NCI-H1694 (cell line): ENCODE measurements at places on chromosomes 12 and 14.

GRCh38 chr12:53983950-53984572, 885 bp upstream of the HOXC10 start:
- DNase-seq, result no peak

- DNase-seq, result no peak
Observed at GRCh38 chr12:116861320-116861719, 19.9 kb downstream of the HRK start.

GRCh38 chr12:107277855-107278254, 184.5 kb upstream of the CRY1 start:
- DNase-seq, result no peak

DNA sequence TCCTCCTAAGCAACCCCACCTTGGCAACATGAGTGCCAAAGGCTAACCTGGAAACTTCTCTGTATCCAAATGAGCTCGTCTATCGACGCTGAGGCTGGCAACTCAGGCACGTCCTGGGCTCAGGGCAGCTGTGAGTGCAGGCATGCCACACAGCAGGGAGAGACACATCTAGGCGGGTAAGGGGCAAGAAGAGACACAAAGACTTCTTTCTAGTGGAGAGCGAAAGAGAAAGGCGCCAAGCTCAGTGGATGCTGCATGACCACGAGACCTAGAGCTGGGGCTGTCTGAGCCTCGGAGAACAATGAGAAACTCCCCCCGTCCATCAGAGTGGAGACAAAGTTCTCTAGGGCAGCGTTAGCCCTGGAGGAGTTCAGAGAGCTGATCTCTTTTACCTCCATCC, 170.4 kb downstream of the CALM1 start:
- DNase-seq, result no peak

- DNase-seq, result peak; percentile 55
Observed at GRCh38 chr12:125272383-125272933, 207.2 kb downstream of the AACS start.

DNA sequence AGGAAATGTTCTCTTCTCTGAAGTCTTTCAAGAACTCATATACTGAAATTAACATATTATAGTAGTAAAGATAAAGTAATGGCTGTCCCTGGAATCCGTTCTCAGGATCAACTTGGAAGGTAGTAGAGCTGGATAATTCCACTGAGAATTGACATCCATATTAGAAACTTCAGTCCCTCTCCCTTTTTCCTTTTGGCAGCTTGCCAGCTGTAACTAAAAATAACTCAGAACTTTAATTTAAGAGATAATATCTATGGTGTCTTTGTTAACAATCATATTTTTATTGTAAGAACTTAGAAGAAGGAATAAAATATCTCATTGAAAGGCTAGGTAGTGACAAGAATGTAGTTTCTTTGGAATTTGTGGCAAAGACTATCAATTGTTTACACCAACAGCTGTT, 61.4 kb upstream of the PLEKHA5 start:
- no peak for DNase-seq

DNA sequence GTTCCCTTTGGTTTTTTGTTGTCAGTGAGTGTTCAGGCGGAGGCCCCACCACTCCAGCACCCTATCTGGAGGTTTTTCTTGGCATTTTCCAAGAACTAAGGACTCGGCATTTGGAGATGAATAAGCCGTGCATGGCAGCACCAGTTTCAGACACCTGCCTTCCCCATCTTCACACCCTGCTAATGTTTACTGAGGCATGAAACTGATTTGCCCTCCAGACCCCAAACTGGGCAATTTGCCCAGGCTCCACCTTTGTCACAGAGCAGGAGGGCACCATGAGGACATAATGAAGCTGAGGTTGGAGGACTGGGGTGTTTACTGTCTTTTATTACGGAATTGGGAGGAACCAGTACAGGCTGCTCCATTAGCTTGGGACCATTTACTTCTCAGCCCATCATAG, 113.4 kb downstream of the LGMN start:
- DNase-seq, result peak; percentile 88

- no peak for DNase-seq
Observed at GRCh38 chr14:72629534-72629933, 264.4 kb downstream of the DPF3 start.

- DNase-seq, result no peak
Observed at GRCh38 chr12:92162079-92162478, 16.4 kb upstream of the BTG1 start.

- no peak for DNase-seq
Observed at GRCh38 chr12:57268264-57268663, 17.3 kb upstream of the STAC3 start.

GRCh38 chr14:70448633-70449340, 3.2 kb upstream of the ADAM21 start:
- no peak for DNase-seq

GRCh38 chr12:25959071-25959961, 834 bp downstream of the RASSF8 start:
- no peak for DNase-seq

DNA sequence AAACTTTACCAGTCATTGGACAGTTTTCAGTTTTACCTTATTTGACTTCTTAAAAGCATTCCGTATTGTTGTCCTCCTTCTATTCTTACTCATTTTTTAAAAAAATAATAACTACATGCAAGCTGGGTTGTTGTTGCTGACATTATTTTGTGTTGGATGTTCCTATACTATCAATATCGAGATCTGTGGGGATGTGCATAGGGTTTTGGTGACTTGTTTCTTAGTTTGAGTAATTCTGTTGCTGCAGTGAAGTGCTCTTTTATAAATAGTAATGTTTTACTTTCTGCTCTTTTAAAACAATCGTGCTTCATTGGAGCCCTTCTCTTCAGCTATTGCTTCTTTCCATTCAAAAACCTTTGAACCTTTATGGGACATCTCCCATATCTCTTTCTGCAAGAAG, 79.4 kb downstream of the METTL25 start:
- no peak for DNase-seq

- DNase-seq, result no peak
Observed at GRCh38 chr12:76242813-76243550, 105.2 kb downstream of the BBS10 start.

- DNase-seq, result no peak
Observed at GRCh38 chr14:100674428-100674827, 52.3 kb upstream of the DLK1 start.

GRCh38 chr12:4707306-4707705, 12.9 kb upstream of the GALNT8 start:
- no peak for DNase-seq

- DNase-seq, result no peak
Observed at GRCh38 chr14:80930836-80931389, 10.6 kb downstream of the CEP128 start.

GRCh38 chr12:130139567-130140421, 22.5 kb upstream of the FZD10 start:
- DNase-seq, result no peak

GRCh38 chr14:51370758-51371386, 130.8 kb downstream of the TMX1 start:
- DNase-seq, result no peak

- no peak for DNase-seq
Observed at GRCh38 chr14:59566725-59567124, 9.9 kb downstream of the CCDC175 start.

- no peak for DNase-seq
Observed at GRCh38 chr14:56759633-56760032, 50.6 kb downstream of the OTX2 start.

DNA sequence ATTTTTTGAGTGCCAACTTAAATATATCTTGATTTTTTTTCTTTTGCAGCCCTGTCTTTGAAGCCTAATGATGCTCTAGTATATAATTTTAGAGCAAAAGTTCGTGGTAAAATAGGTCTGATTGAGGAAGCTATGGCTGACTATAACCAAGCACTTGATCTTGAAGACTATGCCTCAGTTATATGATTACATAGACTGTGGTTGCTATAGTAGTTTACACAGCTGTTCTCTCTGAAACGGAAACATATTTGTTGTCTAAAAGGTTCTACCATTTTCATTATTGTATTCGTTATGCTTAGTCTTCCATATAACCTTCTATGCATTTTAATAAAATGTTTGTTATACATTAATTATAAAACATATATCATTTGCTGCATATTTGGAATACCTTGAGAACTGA, 246.7 kb downstream of the TTC6 start:
- DNase-seq, result no peak

DNA sequence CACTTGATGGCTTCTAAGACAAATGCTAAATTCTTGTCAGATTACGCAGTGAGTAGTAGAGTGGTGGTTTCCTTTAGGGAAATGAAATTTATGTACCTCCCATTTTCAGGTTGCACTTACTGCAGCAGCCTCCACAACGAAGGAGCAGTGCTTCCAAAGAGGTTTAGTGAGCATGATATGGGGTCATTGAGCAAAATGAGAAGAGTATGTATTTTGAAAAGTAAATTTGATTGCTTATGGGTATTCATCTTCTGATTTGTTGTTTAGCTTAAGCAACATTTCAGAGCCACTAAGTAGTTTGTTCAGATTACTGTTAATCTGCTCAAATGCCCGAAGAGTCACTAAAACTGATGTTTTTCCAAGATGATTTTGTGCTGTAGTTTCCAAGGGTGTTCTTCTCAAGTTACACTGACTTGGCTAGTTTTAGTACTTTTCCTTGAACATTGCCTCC, 493.6 kb downstream of the PCNX1 start:
- no peak for DNase-seq

- peak; percentile 3 for DNase-seq
Observed at GRCh38 chr12:77131977-77132490, 66.7 kb upstream of the E2F7 start.

GRCh38 chr12:45727980-45728629, 1.4 kb upstream of the ARID2 start:
- no peak for DNase-seq

GRCh38 chr14:76936483-76936882, 92.0 kb downstream of the IRF2BPL start:
- no peak for DNase-seq

DNA sequence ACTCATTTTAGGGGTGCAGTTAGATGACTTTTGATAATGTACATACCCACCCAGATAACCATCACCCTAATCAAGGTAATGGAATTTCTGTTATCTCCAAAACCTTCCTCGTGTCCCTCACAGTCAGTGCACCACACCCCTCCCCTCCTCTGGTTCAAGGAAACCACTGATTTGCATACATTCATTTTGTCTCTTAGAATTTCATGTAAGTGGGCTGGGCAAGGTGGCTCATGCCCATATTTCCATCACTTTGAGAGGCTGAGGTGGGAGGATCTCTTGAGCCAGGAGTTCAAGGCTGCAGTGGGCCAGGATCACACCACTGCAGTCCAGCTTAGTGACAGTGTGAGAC, 15.7 kb downstream of the ADIPOR2 start:
- DNase-seq, result no peak

DNA sequence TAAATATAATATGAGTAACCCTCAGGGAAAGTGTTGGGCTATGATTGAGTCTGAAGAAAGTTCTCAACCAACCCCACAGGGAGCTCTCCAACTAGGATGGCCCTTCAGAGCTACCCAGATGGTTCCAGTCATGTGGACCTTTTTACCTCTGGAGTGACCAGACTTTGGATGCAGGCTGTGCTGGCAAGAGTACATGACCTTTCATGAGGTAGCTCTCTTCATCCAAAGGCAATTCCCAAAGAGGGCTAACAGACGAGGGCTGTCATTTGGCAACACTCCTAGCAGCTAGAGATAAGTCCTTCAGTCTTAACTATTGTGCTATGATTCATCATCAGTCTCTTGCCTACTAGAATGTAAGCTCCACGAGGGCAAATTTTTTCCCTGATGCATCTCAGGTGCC, 75.4 kb downstream of the DUSP6 start:
- DNase-seq, result no peak

- no peak for DNase-seq
Observed at GRCh38 chr12:74530676-74531075, 7.0 kb upstream of the ATXN7L3B start.

GRCh38 chr12:9869307-9870161, at the start of gene CLEC2B:
Gene CLEC2B (minus strand): TSS chr12:9869354.
- DNase-seq, result no peak

DNA sequence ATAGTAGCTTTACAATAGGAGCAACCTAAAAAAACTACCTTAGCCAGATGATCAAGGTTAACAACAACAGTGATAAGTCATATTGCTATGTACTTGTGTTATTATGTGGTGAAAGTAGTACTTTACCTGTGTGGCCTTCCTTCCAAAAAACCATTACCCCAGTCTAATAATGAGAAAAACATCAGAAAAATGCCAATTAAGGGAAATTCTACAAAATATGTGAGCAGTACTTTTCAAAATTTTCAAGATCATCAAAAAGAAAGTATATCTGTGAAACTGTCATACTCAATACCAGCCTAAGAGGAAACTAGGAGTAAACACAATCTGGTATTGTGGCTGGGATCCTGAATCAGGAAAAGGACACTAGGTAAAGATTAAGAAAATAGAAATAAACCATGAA, 165.3 kb upstream of the PKP2 start:
- no peak for DNase-seq

DNA sequence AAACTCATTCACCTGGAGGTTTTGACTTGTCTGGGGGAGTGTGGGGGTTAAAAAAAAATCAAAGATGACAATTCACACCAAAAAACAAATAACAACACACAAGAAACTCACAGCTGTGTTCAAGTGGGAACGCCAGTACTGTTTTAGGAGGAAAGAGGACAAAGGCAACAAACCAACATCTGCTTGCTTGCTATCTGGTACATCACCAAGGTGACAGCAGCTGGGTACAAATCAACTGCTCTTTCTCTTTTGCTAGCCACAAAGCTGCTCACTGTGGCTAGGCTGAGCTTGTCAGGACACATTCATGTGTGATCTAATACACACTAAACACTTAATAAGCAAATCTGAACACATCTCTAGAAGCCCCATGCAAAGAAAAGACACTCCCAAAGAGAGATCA, 128.0 kb upstream of the RAP1B start:
- no peak for DNase-seq

DNA sequence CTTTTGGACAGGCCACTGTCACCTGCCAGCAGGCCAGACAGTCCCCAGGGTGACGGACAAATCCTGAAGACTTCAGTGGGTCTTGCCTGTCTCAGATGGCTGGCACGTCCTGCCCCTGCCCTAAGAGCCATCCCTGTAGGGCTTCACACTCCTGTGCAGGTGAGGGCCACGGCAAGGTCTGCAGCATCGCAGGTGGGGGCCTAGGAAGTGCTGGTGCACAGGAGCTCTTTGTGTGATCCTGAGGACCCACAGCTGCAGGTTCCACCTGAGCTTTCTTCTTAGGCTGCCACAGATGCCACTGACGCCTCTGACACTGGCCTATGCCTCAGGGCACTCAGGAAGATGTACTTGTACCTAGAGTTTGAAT, 108.5 kb upstream of the FKBP4 start:
- DNase-seq, result no peak
